ENCODE measurements at places on chromosomes 1 and 21. TPM values are rescaled to one million over a fixed set of nuclear protein-coding genes. Genes with fewer than 3 reads are reported as not detected.
A peak's percentile ranks its signal among the peaks of the same experiment; 100 is the strongest.

DNA sequence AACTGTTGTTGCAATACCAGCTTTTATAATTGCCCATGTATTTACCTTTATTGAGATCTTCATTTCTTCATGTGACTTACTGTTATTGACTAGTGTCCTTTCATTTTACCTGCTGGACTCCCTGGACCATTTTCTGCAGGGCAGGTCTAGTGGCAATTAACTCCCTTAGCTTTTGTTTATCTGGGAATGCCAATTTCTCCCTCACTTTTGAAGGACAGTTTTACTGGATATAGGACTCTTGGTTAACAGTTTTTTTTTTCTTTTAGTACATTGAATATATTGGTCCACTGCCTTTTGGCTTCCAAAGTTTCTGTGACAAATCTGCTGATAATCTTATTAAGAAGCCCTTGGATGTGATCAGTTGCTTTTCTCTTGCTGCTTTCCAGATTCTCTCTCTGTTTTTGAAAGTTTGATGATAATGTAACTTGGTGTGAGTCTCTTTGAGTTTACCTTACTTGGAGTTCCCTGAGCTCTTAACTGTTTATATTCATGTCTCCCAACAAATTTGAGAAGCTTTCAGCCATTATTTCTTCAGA, 56.9 kb downstream of the COL18A1 start:
- H3K4me1 ChIP-seq, result peaks cover 13% of the 10 kb centered on the region
- DNase-seq, result no peak
- H3K27me3 ChIP-seq, result no peaks in the 10 kb centered on the region
- no peak overlapping the region for H3K27ac ChIP-seq

DNA sequence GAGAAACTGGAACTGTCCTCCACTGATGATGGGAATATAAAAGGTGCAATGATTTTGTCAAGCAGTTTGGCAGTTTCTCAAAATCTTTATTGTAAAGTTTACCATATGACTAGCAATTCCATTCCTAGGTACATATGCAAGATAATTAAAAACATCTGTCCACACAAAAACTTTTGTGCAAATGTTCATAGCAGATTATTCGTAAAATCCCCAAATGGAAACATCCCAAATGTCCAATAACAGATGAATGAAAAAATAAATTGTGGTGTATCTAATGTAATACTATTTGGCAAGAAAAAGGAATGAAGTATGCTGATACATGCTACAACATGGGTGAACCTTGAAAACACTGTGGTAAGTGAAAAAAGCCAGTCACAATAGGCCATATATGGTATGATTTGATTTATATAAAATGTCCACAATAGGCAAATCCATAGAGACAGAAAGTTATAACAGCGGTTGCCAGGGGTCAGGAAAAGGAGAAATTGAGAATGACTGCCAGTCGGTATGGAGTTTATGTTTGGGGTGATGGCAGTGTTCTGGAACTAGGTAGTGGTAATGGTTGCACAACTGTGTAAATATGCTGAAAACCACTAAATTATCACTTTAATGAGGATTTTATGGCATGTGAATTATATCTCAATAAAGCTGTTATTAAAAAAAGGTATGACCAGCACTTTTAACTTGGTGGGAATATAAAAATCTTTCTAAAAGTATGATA, 81.7 kb upstream of the BEND5 start:
- H3K36me3 ChIP-seq, result no peaks in the 10 kb centered on the region
- no peak overlapping the region for H3K4me3 ChIP-seq
- H3K27me3 ChIP-seq, result no peaks in the 10 kb centered on the region
- H3K4me1 ChIP-seq, result no peaks in the 10 kb centered on the region

GRCh38 chr1:50527249-50527986, 104.2 kb upstream of the DMRTA2 start:
- H3K4me1 ChIP-seq, result no peaks in the 10 kb centered on the region
- H3K36me3 ChIP-seq, result no peaks in the 10 kb centered on the region
- H3K4me3 ChIP-seq, result no peak overlapping the region
- H3K27ac ChIP-seq, result no peak overlapping the region

DNA sequence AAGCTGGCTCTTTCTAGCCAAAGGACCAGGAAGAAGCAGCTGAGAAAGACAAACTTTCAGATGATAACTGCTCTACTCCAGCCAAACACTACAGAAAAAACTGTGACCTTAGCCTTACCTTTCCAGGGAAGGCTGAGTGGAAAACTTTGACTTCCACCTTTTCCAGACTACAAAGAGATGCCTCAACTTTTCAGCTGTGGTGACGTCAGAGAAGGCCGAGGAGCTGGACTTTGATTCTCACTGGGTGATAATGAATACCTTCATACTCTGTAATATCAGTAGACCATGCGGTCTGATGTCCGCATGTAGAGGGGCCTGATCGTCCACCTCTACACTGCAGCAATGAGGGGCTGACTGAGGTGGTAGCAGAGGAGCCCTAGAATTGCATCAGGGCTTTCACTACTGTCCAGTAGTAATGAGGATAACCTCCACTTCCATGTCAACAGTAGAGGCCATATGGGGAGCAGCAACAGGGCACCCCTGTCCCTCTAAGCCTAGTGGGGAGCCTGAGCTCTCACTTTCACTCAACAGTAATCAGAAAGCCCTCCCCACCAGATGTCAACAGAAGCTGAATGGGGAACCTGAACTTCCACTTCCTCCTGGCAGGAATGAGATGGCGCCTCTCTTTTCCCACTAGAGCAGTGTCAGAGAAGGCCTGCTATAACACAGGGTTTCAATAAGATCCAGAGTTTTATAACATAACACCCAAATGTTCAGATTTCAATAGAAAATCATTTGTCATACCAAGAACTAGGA, 28.4 kb upstream of the PADI1 start:
- H3K27me3 ChIP-seq, result no peaks in the 10 kb centered on the region
- H3K36me3 ChIP-seq, result no peaks in the 10 kb centered on the region
- DNase-seq, result no peak

DNA sequence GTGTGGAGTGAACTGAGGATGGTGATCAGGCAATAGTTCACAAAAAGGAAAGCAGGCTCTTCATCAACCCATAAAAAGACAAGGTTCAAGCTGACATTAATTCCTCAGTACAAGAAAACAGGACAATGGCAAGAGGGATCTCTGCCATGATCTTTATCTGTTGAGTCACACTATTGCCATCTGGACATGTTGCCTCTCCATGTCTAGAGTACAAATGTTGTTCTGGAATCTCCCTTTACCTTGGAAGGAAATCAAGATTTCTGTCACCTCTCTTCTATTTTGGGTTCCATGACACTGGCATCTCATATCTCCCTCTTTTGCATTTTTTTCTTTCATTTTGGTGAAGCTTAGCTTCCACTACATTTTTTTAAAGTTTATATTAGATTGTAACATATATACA, 329.1 kb downstream of the USP25 start:
- no peak overlapping the region for H3K4me3 ChIP-seq
- H3K27ac ChIP-seq, result no peak overlapping the region
- no peaks in the 10 kb centered on the region for H3K27me3 ChIP-seq
- H3K4me1 ChIP-seq, result no peaks in the 10 kb centered on the region
- no peak for DNase-seq
- no peaks in the 10 kb centered on the region for H3K36me3 ChIP-seq

- H3K36me3 ChIP-seq, result no peaks in the 10 kb centered on the region
- no peak for DNase-seq
- no peak overlapping the region for H3K4me3 ChIP-seq
- H3K27me3 ChIP-seq, result no peaks in the 10 kb centered on the region
- no peaks in the 10 kb centered on the region for H3K4me1 ChIP-seq
Measured at GRCh38 chr1:71166178-71167173, 85.6 kb upstream of the ZRANB2 start.

- no peaks in the 10 kb centered on the region for H3K27me3 ChIP-seq
- H3K27ac ChIP-seq, result no peak overlapping the region
- DNase-seq, result no peak
- no peak overlapping the region for H3K4me3 ChIP-seq
- no peaks in the 10 kb centered on the region for H3K36me3 ChIP-seq
- no peaks in the 10 kb centered on the region for H3K4me1 ChIP-seq
Measured at GRCh38 chr21:25528515-25528914, 78.8 kb downstream of the MRPL39 start.

DNA sequence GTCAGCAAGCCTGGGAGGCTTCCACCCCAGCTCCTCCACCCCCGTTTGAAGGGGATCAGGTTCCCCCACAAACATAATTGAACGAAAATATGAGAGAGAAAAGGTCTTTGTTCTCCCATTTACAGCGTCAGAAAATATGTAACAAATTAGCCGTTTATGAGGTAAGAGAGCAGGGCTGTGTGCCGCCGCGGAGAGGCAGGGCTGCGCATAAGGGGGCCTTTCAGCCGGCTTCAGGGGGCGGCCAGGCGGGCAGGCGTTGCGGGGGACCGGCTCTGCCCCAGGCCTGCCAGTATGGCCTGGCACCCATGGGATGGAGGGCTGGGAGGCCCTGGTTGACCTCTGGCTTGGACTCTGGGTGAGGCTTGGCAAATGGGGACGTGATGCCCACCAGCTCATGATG, 179.3 kb downstream of the TRABD2B start:
- H3K4me1 ChIP-seq, result no peaks in the 10 kb centered on the region
- DNase-seq, result no peak
- H3K27me3 ChIP-seq, result peaks cover 8% of the 10 kb centered on the region
- H3K27ac ChIP-seq, result no peak overlapping the region

GRCh38 chr1:232339073-232339472, 290.9 kb downstream of the SIPA1L2 start:
- H3K4me1 ChIP-seq, result no peaks in the 10 kb centered on the region
- DNase-seq, result no peak
- H3K27me3 ChIP-seq, result peaks cover 7% of the 10 kb centered on the region
- H3K36me3 ChIP-seq, result no peaks in the 10 kb centered on the region
- no peak overlapping the region for H3K27ac ChIP-seq

GRCh38 chr1:7580923-7581753, 190.0 kb upstream of the VAMP3 start:
- no peaks in the 10 kb centered on the region for H3K36me3 ChIP-seq
- H3K27me3 ChIP-seq, result no peaks in the 10 kb centered on the region
- no peak for DNase-seq
- no peak overlapping the region for H3K27ac ChIP-seq
- no peak overlapping the region for H3K4me3 ChIP-seq
- H3K4me1 ChIP-seq, result no peaks in the 10 kb centered on the region

The BNIPL gene
- total RNA-seq, result 0.86 TPM

The AK5 gene
- 0.22 TPM for total RNA-seq

- H3K27ac ChIP-seq, result no peak overlapping the region
- no peaks in the 10 kb centered on the region for H3K27me3 ChIP-seq
- no peak overlapping the region for H3K4me3 ChIP-seq
- no peak for DNase-seq
Measured at GRCh38 chr1:15764890-15765289, 6.3 kb downstream of the FBLIM1 start.

DNA sequence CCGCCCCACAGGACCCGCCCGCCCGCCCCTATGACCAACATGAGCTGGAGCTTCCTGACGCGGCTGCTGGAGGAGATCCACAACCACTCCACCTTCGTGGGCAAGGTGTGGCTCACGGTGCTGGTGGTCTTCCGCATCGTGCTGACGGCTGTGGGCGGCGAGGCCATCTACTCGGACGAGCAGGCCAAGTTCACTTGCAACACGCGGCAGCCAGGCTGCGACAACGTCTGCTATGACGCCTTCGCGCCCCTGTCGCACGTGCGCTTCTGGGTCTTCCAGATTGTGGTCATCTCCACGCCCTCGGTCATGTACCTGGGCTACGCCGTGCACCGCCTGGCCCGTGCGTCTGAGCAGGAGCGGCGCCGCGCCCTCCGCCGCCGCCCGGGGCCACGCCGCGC, 7.9 kb upstream of the IBA57 start:
- H3K27ac ChIP-seq, result no peak overlapping the region
- peaks cover 11% of the 10 kb centered on the region for H3K4me1 ChIP-seq
- H3K4me3 ChIP-seq, result no peak overlapping the region
- no peak for DNase-seq
- no peaks in the 10 kb centered on the region for H3K27me3 ChIP-seq

- H3K4me3 ChIP-seq, result no peak overlapping the region
- H3K27me3 ChIP-seq, result peaks cover 37% of the 10 kb centered on the region
- H3K4me1 ChIP-seq, result peaks cover 4% of the 10 kb centered on the region
Measured at GRCh38 chr1:30106125-30106524, 617.3 kb downstream of the MATN1 start.

The CELA2A gene
- total RNA-seq, result 1.6 TPM

DNA sequence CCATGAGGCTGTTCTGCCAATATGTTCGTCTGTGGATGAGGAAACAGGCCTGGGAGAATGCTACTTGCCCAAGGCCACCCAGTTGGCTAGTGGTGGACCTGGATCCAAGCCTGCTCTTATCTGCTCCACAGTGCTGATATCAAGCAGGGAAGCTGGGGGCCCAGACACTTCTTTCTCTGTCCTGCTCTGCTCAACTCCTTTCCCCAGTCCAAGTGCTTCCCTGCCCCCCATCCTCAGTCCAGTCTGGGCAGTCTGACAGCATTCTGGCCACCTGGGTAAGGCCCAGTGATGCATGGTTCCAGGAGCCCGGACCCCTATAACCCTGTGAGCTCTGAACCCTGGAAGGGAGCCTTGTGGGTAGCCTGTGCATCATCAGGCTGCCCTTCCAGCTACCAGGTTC, 4.2 kb upstream of the PAQR7 start:
- peaks cover 8% of the 10 kb centered on the region for H3K4me1 ChIP-seq
- no peak for DNase-seq
- H3K27ac ChIP-seq, result no peak overlapping the region
- no peaks in the 10 kb centered on the region for H3K36me3 ChIP-seq
- H3K4me3 ChIP-seq, result no peak overlapping the region
- no peaks in the 10 kb centered on the region for H3K27me3 ChIP-seq

- H3K4me1 ChIP-seq, result no peaks in the 10 kb centered on the region
- no peaks in the 10 kb centered on the region for H3K27me3 ChIP-seq
- no peak overlapping the region for H3K4me3 ChIP-seq
- DNase-seq, result peak; percentile 33
- H3K27ac ChIP-seq, result no peak overlapping the region
Measured at GRCh38 chr1:62407398-62408009, 29.3 kb upstream of the USP1 start.

DNA sequence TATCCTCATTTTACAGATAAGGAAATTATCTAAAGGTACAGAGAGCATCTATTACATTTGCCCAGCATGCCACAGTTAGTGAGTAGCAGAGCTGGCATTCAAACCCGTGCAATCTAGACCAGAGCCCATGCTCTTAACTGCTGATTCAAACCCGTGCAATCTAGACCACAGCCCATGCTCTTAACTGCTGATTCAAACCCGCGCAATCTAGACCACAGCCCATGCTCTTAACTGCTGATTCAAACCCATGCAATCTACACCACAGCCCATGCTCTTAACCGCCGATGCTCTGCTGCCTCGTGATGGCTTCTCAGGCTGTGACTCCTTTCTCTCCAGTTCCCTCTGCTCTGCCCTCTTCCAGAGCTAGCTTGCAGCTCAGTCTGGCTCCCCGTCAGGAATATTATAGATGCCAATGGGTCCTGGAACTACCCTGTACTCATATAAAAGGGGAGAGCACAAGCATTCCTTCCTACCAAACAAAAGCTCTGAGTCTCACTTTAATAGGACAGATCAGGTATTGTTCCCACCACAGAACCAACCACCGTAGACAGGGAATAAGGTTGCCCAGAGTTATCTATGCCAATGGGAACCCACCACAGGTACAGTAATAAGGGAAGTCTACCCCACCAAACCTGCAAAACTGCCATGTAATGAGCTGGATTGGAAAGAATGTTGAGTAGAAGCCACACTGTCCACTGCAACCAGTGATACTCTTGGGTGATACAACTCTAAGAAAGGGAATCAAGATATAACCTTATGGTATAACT, 78.4 kb downstream of the SMYD3 start:
- H3K4me3 ChIP-seq, result no peak overlapping the region
- DNase-seq, result peak; percentile 2
- H3K27ac ChIP-seq, result no peak overlapping the region
- H3K27me3 ChIP-seq, result no peaks in the 10 kb centered on the region
- H3K4me1 ChIP-seq, result no peaks in the 10 kb centered on the region

- H3K27me3 ChIP-seq, result no peaks in the 10 kb centered on the region
- H3K4me3 ChIP-seq, result no peak overlapping the region
- no peaks in the 10 kb centered on the region for H3K4me1 ChIP-seq
Measured at GRCh38 chr1:98102345-98103030, 181.7 kb upstream of the DPYD start.
